ENCODE measurements at places on chromosomes 5 and 9. TPM values are rescaled to one million over a fixed set of nuclear protein-coding genes. Genes with fewer than 3 reads are reported as not detected.

DNA sequence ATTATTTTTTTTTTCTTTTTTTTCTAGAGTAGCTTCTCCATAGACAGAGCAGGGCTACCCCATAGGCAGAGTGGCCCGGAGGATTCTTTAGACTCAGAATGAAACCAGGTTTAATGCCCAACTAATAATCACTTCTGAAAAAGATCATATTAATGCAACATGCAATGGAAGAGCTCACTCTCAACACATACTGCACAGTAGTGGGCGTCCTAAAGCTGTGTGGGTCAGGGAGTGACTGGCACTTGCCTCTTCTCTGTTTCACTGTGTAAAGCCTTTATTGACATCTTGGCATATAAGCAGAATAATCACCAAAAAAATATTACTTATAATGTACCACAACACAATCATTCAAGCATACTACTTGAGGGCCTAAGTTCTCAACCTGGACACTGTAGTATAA, 11.1 kb downstream of the PWWP2A start:
- H3K4me3 ChIP-seq = no peak overlapping the region
- no peaks in the 10 kb centered on the region for H3K4me1 ChIP-seq
- DNase-seq = no peak
- H3K27me3 ChIP-seq = no peaks in the 10 kb centered on the region

GRCh38 chr5:108797986-108798385, 50.3 kb downstream of the FER start:
- DNase-seq = no peak
- peaks cover 12% of the 10 kb centered on the region for H3K4me1 ChIP-seq

DNA sequence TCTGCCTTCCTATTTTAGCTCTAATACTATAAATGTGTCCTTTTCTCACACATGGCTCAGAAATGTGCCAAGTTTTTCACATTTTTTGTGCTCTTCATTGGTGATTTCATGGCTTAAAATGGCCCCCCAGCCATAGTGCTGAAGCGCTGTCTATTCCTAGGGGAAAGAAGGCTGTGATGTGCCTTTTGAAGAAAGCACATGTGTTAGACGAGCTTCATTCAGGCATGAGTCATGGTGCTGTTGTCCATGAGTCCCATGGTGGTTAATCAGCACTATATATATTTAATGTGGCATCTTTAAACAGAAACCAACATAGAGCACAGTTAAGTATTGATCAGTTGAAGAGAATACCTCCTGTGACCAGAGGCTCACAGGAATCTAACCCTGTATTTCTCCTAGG, 55.8 kb downstream of the PDE8B start:
- peaks cover 1% of the 10 kb centered on the region for H3K36me3 ChIP-seq
- no peak for DNase-seq
- peaks cover 25% of the 10 kb centered on the region for H3K27me3 ChIP-seq
- no peak overlapping the region for H3K27ac ChIP-seq
- H3K4me3 ChIP-seq = no peak overlapping the region

The SPATA31D4 gene
- not detected for total RNA-seq

GRCh38 chr9:122822056-122822455, 6.3 kb downstream of the PDCL start:
- H3K27me3 ChIP-seq = no peaks in the 10 kb centered on the region
- peaks cover 37% of the 10 kb centered on the region for H3K4me1 ChIP-seq
- no peak overlapping the region for H3K27ac ChIP-seq
- no peak overlapping the region for H3K4me3 ChIP-seq
- no peak for DNase-seq
- peaks cover 14% of the 10 kb centered on the region for H3K36me3 ChIP-seq

The CATSPER3 gene
- 1.1 TPM for total RNA-seq

DNA sequence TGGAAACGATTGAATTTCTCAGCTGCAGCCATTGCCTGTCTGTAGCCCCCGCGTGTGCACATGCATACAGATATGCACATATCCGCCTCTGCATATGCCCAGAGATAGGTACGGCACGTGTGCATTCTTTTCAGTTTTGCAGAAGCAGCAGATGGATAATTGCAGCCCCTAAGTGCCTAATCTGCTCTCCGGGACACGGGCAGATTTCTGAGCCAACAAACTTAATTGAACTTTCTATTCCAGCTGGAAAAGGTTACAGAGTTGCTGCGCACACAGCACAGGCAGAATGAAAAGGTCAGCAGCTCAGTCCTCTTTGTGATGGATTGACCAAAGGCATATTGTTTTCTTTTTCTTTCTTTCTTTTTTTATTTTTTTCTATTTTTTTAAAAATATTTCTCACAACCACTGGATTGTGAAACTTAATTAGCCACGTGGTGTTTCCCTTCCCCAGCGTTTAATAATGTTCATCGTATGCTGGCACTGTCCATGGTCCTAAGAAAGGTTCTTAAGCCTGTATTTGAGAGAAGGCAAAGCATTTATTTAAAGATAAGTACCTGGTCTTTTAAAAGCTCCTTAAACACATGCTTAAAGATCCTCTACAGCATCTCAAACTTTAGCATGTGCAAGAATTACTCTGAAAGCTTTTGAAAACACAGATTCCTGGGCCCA, 270.2 kb upstream of the BRINP1 start:
- H3K36me3 ChIP-seq = no peaks in the 10 kb centered on the region
- no peaks in the 10 kb centered on the region for H3K4me1 ChIP-seq
- H3K27me3 ChIP-seq = no peaks in the 10 kb centered on the region
- H3K27ac ChIP-seq = no peak overlapping the region
- H3K4me3 ChIP-seq = no peak overlapping the region
- no peak for DNase-seq

- no peak overlapping the region for H3K4me3 ChIP-seq
- DNase-seq = no peak
Observed at GRCh38 chr9:22508790-22509189, 62.2 kb downstream of the DMRTA1 start.

The NEUROG1 gene
- not detected for total RNA-seq

DNA sequence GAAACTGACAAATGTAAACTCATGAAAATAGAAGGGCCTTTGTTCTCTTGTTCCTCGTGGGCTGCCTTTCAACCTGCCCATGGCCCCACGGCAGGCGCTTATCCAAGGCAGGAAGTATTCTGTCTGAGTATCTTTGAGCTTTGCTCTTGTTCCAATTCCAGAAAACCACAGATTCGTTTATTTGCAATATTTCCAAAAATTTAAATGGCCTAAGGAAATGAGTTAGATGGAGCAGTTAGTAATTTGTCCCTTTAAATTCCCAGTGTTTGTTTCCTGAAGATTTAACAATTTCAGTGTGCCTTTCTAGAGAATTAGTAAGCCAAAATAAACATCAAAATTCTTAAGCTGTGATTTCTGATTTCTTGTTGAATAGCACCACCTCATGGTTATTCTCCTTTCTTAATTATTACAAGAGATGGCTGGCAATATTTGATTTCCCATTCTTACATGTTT, 299.4 kb upstream of the RASA1 start:
- no peak overlapping the region for H3K4me3 ChIP-seq
- peaks cover 9% of the 10 kb centered on the region for H3K4me1 ChIP-seq
- DNase-seq = no peak
- H3K27ac ChIP-seq = no peak overlapping the region
- H3K36me3 ChIP-seq = no peaks in the 10 kb centered on the region

The RMI1 gene
- 22.4 TPM for total RNA-seq

The SLC36A3 gene
- not detected for total RNA-seq

The BAAT gene
- total RNA-seq = 0.19 TPM

Measured in activated T-cell treated with anti-CD3 and anti-CD28 coated beads, Interleukin-2, amount 50 U/mL, for 72 hours (primary cell).